Gastrocnemius medialis (tissue), 4 donors: ENCODE measurements at places on chromosomes 7 and 10. TPM values are rescaled to one million over a fixed set of nuclear protein-coding genes. Genes with fewer than 3 reads are reported as not detected.

C10orf95 gene
- not detected for total RNA-seq

GRCh38 chr7:91351374-91351773 lies 87.1 kb downstream of the FZD1 start:
- no peak for DNase-seq

GRCh38 chr10:91422915-91423314 lies 12.8 kb downstream of the HECTD2 start:
- DNase-seq, result no peak

ANKRD30A gene
- total RNA-seq, result not detected

GRCh38 chr10:43461950-43462349 lies 25.0 kb downstream of the ZNF487 start:
- DNase-seq, result no peak

- DNase-seq, result no peak
These were observed 37.1 kb downstream of the STEAP4 start for GRCh38 chr7:88269586-88269985.

DNA sequence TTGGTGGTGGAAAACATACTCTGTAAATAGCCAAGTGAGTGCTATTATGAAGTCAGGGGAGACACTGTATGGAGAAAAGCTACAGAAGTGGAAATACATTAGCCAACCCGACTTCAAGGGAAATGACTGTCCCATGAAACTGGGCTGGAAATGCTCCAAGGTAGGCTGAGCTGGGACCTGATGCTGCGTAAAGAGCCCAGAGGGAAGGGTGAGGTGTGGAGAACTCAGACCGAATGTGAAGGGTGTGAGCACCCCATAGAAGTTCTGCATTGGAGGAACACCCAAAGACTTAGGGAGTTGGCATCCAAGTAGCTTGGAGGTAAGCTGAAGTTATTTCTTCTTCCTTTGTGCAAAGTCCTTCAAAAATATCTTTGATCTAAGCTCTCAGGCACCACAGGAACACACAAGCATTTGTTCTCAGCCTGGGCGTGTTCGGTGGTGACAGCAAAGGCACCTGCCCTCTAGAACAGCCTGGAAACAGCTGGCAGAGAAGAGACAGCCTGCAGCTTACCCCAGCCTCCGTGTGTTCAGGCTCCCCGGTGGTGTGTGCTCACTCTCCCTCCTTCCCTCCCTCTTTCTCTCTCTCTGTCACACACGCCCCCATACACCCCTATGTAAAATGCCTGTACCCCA lies 19.1 kb upstream of the GJD4 start:
- no peak for DNase-seq

NPY4R gene
- not detected for total RNA-seq

- DNase-seq, result peak; percentile 64
These were observed 44.2 kb downstream of the PDLIM1 start for GRCh38 chr10:95246582-95247051.

FRMD4A gene
- total RNA-seq, result 5.9 TPM

ASAH2 gene
- total RNA-seq, result 0.36 TPM

ACTR1A gene
- total RNA-seq, result 252 TPM

GRCh38 chr10:100750291-100751210 lies 5.2 kb downstream of the PAX2 start:
- DNase-seq, result no peak

CFAP46 gene
- total RNA-seq, result 27.9 TPM

DNA sequence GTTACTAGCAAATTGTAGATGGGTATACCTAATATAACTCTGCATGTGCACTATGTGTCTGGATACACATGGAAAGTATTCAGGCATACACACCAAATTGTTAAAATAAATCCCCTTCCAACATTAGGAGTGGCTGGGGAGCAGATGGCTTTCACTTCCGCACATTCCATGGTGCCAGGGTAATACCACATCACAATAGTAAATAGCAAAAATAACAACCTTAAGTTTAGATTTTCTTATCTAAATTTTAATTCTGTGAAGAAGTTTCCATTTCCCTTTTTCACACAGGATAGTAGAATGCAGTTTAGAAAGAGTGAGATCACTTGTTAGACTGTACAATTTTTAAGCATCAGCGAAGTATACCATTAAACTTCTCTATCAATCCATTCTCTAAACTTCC lies 5.8 kb upstream of the ALOX5 start:
- no peak for DNase-seq

DNA sequence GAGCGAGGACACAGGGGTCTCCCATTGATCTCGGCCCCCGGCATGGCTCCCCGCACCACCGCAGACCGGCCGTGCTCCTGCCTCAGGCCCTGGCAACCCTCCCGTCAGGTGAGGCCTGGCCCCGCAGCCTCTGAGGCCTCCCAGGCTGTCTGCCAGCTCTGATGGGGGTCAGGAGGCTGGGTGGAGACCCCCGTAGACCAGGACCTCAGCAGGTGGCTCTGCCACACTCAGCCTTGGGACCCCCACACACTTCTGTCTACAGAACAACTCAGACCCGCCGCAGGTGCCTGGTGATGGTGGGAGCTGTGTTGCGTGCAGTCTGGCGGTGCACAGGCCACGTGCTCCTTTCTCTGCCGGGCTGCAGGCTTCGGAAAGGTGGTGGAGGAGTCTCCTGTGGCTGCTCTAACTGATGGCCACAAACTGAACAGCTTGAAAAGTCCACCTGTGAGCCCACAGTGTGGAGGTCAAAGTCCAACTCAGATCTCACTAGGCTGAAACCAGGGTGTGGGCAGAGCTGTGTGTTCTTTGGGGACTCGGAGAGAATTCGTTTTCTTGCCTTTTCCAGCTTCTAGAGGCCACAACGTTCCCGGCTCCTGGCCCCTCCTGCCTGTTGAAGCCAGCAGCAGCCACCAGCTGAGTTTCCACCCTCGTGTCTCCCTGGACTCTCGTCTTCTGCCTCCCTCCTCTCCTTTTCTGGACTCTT lies 62.5 kb downstream of the PWWP2B start:
- DNase-seq, result peak; percentile 15

GRCh38 chr10:31920538-31920937 lies 8.1 kb downstream of the ARHGAP12 start:
- no peak for DNase-seq

HOXA3 gene
- 0.53 TPM for total RNA-seq

DNA sequence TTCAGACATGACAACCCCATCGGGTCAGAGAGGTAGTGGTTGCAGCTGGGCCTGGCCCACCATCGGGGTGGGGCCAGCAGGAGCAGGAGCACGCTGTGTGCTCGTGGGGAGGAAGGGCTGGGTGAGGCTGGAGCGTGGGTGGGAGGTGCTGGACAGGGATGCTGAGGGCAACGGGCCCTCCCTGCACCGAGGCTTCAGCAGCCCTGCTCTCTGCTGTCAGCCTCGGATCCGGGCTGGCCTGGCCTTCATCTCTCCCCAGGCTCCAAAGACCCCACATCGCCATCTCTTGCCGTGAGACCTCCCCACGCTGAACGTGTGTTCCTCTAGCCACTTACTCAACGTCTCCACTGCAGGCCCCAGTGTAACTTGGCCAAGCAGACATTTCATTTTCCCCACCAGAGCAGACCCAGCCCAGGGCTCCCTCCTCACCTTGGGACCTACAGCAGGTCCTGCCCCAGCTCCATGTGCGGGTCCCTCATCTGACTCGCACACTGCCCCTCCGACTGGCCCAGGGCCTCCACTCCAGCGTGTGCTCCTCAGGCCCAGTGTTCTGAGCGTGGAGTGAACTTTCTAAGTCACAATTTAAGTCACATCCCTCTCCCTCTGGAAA lies 462.4 kb downstream of the DNAJB6 start:
- no peak for DNase-seq

- no peak for DNase-seq
These were observed 41.6 kb upstream of the GSAP start for GRCh38 chr7:77457779-77458178.

DNA sequence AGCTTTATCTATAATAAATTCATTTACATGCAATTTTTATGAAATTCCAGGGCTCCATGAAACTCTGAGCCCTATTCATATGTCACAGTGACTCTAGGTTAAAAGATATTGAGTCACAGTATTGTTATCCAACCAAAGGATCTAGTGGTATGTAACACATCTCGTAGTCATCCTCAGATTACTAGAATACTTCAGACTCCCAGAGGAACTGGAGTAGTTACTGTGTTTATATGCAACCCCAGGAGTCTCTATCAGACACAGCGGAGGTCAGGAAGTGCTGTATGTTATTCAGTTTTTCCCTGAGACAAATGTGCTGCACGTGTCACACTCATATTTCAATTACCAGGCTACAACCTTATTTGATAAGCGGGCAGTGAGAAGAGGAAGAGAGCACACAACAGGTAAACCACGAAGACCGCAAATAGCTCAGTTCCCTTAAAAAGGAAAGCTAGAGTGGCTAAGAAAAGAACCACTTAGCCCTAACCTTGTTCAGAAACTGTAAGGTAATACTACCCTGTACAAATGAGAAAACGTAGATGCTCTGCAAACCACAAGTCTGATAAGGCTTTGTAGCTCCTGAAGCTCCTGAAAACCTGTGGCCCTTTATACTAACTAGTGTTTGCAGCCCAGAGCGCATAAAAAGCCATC lies 114.0 kb upstream of the CNTNAP2 start:
- no peak for DNase-seq

- no peak for DNase-seq
These were observed 29.8 kb downstream of the HSPA12A start for GRCh38 chr10:116712519-116712918.

DNA sequence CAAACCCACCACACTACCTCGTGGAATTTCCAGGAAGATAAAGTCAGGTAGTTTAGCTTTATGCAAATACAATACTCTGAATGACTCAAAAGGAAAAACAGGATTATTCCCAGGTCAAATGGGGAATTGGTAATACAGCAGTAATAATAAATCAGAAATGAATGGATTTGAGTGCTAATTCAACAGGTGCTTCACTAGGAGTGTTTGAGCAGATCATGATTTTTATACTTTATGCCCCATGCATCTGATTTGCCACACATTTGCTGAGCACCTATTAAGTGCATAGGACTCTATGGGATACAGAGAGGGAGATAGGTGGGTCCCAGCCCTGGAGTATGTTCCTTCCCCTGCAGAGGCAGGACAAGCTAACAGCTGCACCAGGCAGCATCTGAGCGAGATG lies 381.4 kb upstream of the PODXL start:
- DNase-seq, result no peak

- DNase-seq, result no peak
These were observed 470.9 kb upstream of the MGMT start for GRCh38 chr10:128996092-128996491.

- DNase-seq, result no peak
These were observed 97.2 kb upstream of the PODXL start for GRCh38 chr7:131653418-131654248.

- DNase-seq, result no peak
These were observed 25.4 kb upstream of the ST8SIA6 start for GRCh38 chr10:17479822-17480221.

DNA sequence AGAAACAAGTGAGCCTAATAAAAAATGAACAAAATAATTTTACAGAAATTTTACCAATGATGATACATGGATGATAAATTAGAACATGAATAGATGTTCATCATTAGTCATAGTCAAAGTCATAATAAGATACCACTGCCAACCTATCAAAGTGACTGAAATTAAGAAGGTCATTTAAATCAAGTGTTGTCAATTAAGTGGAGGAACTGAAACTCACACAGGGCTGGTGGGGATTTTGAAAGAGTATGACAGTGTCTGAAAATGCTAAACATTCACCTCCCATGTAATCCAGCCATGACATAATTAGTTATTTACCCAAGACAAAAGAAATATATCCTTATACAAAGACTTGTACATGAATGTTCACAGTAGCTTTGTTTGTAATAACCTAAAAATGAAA lies 57.1 kb upstream of the DYNC1I1 start:
- no peak for DNase-seq

- DNase-seq, result no peak
These were observed 79.4 kb downstream of the EMX2 start for GRCh38 chr10:117621795-117622420.

GRCh38 chr10:30536578-30536977 lies 93.0 kb downstream of the LYZL2 start:
- DNase-seq, result no peak

DNA sequence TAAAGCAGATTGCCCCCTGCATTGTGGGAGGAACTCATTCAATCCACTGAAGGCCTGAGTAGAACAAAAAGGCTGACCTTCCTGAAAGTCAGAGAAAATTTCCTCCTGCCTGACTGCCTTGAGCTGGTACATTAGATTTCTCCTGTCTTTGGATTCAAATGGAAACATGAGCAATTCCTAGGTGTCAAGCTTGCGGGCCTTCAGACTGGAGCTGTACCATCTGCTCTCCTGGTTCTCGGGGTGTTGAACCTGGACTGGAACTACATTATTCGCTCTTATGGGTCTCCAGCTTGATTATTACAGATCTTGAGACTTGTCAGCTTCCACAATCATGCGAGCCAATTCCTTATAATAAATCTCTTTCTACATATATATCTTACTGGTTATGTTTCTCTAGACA lies 173.6 kb upstream of the STEAP4 start:
- no peak for DNase-seq

GRCh38 chr7:157403646-157404401 lies 67.0 kb downstream of the DNAJB6 start:
- no peak for DNase-seq

GRCh38 chr7:116122972-116123595 lies 87.3 kb upstream of the TES start:
- no peak for DNase-seq

DNA sequence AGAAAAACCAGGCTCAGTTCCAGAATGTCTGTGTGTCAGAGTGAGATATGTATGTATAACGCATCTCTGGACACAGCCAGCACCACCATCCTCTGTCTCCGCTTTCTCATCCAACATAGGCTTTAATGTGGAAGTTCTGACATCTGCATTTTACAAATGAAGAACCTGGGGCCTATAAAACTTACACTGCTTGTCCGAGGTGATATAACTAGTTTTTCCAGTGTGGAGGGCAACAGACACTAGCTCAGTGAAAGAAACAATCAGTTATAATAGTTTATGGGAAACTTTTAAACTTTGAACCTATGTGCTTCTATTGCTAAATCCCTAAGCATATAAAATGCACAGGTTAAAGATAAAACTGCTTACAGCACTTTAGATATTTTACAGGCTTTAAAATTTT lies 208.7 kb downstream of the CRPPA start:
- no peak for DNase-seq

DNA sequence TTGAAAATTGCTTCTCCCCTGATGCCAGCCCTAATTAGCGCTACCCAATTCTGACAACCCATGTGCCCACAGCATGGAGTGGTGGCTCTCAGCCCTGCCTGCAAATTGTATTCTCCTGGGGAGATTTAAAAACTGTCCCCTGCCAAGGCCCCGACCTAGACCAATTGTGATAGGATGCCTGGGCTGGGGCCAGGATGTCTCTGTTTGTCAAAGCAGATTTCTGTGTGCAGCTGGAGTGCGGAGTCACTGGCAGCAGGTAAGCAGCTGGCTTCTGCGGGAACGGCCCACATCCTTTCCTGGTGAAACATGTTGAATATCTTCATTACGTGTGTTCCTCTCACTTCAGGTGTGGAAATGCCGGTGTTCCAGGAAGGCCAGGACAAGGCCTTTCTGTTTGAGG lies 238.6 kb downstream of the WDR37 start:
- DNase-seq, result no peak

- no peak for DNase-seq
These were observed 598.6 kb downstream of the SH2D4B start for GRCh38 chr10:81136261-81136660.

NKX2-3 gene
- total RNA-seq, result not detected

SMARCD3 gene
- 41.8 TPM for total RNA-seq

TUBAL3 gene
- 0.18 TPM for total RNA-seq

PNLIPRP2 gene
- not detected for total RNA-seq
